Spleen (tissue), 13 donors: ENCODE measurements at places on chromosomes 5 and 9.

- no peak overlapping the region for H3K27ac ChIP-seq
- H3K36me3 ChIP-seq, result no peaks in the 10 kb centered on the region
- H3K4me3 ChIP-seq, result no peak overlapping the region
- H3K27me3 ChIP-seq, result no peaks in the 10 kb centered on the region
- peaks cover 5% of the 10 kb centered on the region for H3K4me1 ChIP-seq
Observed at GRCh38 chr9:108836319-108836718, 19.5 kb downstream of the ACTL7B start.

DNA sequence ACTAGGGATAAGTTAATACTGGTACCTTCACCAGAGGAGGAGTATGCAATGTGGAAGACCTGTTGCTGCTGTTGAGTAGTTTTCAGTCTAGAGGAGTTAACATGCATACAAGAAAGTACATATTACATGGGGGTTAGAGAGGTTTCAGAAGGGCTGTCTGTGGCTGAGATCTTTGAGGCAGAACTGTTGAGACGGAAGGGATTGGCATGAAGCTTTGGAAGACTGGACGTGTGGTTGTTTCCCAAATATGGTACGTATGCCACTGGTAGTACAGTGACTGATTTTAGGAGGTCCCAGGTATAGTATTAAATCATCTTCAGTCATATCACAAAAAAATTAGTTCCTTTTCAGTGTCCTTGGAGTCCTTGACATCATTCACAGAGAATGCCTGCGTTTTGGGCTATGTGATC, 17.6 kb downstream of the TNFAIP8 start:
- H3K27ac ChIP-seq, result no peak overlapping the region
- H3K27me3 ChIP-seq, result no peaks in the 10 kb centered on the region
- H3K36me3 ChIP-seq, result peaks cover 26% of the 10 kb centered on the region
- H3K4me3 ChIP-seq, result no peak overlapping the region
- no peak for DNase-seq

DNA sequence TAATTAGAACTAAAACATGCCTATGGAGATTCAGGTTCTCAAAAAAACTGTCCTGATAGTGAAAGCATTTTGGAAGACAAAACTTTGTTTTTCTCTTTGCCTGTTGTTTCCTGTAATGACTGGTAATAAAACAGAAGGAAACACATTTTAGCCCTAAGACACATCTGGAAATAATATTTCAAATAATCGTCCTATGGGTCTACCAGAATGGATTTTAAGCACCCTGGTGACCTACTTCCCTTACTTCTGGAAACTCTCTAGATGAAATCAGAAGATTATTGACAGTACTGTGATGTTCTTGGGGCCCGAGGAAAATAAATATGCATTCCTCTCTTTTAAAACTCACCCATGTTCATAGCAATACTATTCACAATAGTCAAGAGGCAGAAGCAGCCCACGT, 110.1 kb upstream of the TLE4 start:
- H3K4me3 ChIP-seq, result no peak overlapping the region
- H3K36me3 ChIP-seq, result no peaks in the 10 kb centered on the region
- H3K27me3 ChIP-seq, result no peaks in the 10 kb centered on the region

- H3K27me3 ChIP-seq, result no peaks in the 10 kb centered on the region
- no peaks in the 10 kb centered on the region for H3K36me3 ChIP-seq
- DNase-seq, result no peak
- H3K4me1 ChIP-seq, result no peaks in the 10 kb centered on the region
Observed at GRCh38 chr9:34540827-34541226, 18.0 kb upstream of the ENHO start.

DNA sequence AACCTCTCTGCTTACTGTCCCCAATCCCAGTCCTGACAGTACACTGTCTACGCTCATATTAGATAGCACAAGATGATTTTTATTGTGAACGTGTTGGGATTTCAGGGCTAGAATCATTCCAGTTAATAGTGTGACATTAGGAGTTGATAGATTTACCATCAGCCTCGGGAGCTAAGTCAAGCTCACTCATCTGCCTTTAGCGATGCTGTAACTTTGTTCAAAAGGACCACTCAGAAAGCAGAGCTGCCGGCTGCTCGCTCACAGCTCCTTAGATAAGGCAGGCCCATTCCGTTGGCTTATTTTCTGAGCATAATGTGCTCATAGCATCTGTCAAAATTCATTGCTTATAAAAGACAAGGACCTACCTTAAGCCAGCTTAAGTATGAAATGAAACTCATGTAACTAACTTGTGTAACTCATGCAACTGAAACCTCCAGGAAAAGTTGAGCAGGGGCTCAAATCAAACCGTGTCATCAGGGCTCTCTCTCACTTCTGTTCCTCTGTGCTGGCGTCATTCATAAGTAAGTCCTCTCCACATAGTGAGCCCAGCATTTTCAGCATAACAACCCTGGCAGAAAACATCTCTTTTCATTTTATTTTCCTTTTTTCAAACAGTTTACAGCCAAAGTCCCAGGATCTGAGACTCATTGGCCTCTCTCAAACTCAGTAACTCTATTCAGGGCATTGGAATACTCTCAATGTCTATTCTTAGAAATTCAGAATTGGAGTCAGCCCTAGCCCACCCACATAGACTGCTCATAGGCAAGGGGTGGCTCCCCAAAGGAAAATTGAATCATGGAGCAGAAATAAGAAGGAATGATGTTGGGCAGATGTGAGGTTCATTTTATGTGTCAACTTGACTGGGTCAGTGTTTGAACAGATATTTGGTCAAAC, 208.8 kb downstream of the MAN2A1 start:
- no peaks in the 10 kb centered on the region for H3K27me3 ChIP-seq
- no peak overlapping the region for H3K4me3 ChIP-seq
- H3K4me1 ChIP-seq, result no peaks in the 10 kb centered on the region
- H3K36me3 ChIP-seq, result no peaks in the 10 kb centered on the region
- H3K27ac ChIP-seq, result no peak overlapping the region

GRCh38 chr9:93587651-93588347, 11.4 kb downstream of the PHF2 start:
- H3K27ac ChIP-seq, result no peak overlapping the region
- H3K4me3 ChIP-seq, result no peak overlapping the region
- peaks cover 69% of the 10 kb centered on the region for H3K4me1 ChIP-seq
- no peaks in the 10 kb centered on the region for H3K27me3 ChIP-seq
- DNase-seq, result peak; percentile 64
- H3K36me3 ChIP-seq, result no peaks in the 10 kb centered on the region

DNA sequence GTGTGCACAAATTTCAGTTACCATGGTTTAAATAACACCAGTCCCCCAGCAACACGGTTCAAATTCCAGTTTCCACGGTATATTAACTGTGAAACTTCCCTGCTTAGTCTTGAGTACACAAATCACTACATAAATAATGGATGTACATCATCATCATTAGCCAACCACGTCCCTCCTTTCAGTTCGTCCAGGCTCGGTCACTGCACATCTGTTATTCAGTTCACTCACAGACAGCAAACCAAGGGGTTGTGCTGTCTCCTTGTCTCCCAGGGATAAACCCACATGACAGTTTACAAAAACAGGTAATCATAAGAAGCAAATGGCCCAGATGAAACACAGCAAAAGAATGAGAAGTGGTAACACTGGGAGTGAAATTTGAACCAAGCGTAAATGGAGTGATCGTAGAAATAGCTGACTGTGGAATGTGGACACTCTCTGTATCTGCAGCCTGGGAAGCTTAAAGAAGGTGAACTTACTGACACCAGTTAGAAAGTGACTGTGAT, 61.0 kb upstream of the RAD23B start:
- DNase-seq, result no peak
- H3K27ac ChIP-seq, result no peak overlapping the region
- no peaks in the 10 kb centered on the region for H3K36me3 ChIP-seq
- H3K4me1 ChIP-seq, result no peaks in the 10 kb centered on the region

GRCh38 chr5:177096162-177097015, 9.7 kb downstream of the FGFR4 start:
- H3K4me1 ChIP-seq, result no peaks in the 10 kb centered on the region
- no peaks in the 10 kb centered on the region for H3K27me3 ChIP-seq
- peak overlapping the region; percentile 36 for H3K27ac ChIP-seq
- no peak for DNase-seq
- H3K4me3 ChIP-seq, result no peak overlapping the region

- H3K27ac ChIP-seq, result no peak overlapping the region
- no peaks in the 10 kb centered on the region for H3K36me3 ChIP-seq
- DNase-seq, result no peak
Observed at GRCh38 chr5:92594031-92594430, 987.0 kb downstream of the NR2F1-AS1 start.

- no peaks in the 10 kb centered on the region for H3K27me3 ChIP-seq
- peak overlapping the region; percentile 84 for H3K27ac ChIP-seq
- peak; percentile 90 for DNase-seq
- H3K4me3 ChIP-seq, result no peak overlapping the region
- peaks cover 35% of the 10 kb centered on the region for H3K36me3 ChIP-seq
- peaks cover 95% of the 10 kb centered on the region for H3K4me1 ChIP-seq
Observed at GRCh38 chr5:177494346-177495195, 2.8 kb downstream of the PDLIM7 start.

DNA sequence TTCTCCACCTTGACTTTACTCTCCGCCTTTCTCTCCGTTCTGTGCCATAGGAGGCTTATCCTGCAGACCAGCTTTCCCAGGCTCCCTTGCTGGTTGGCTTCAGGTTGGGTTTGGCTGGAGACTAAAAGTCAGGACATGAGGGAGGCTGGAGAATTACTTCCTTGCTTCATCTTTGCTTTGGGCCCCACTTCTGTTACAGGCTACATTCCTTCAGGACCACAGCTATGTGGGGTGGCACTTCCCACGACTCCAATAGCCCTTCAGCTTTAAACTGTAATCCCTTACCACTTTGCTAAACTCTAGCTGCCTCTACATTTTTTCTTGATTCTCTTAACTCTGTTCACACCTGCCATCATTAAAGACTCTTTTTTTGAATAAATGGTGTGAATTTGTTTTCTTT, 186.7 kb upstream of the NR4A3 start:
- H3K4me1 ChIP-seq, result no peaks in the 10 kb centered on the region
- no peak for DNase-seq
- no peaks in the 10 kb centered on the region for H3K36me3 ChIP-seq
- no peaks in the 10 kb centered on the region for H3K27me3 ChIP-seq
- H3K4me3 ChIP-seq, result no peak overlapping the region

- peaks cover 64% of the 10 kb centered on the region for H3K4me1 ChIP-seq
- peaks cover 9% of the 10 kb centered on the region for H3K27me3 ChIP-seq
Observed at GRCh38 chr9:136104916-136105315, 9.8 kb upstream of the NACC2 start.

DNA sequence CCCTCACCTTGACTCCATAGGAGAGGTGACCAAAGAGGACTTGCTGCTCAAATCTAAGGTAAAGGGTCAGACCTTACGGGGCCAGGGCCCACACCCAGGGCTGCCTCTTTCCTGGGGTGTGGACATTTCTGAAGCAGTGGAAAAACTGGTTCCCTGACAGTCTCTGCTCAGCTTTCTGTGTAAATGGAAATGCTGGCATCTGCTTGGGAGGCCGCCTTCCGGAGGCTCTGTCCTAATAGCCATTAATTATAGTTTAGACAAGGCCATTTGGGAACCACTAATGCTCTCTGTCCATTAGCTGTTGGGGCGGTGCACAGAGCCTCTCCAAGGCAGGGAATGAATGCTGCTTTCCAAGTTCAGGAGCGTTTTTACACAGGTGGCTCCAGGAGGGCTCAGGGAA, 17.3 kb downstream of the USP20 start:
- H3K4me1 ChIP-seq, result peaks cover 3% of the 10 kb centered on the region
- no peaks in the 10 kb centered on the region for H3K27me3 ChIP-seq
- H3K27ac ChIP-seq, result no peak overlapping the region
- H3K36me3 ChIP-seq, result peaks cover 90% of the 10 kb centered on the region
- no peak overlapping the region for H3K4me3 ChIP-seq
- no peak for DNase-seq

- no peak overlapping the region for H3K4me3 ChIP-seq
- no peaks in the 10 kb centered on the region for H3K27me3 ChIP-seq
- DNase-seq, result no peak
- H3K27ac ChIP-seq, result peak overlapping the region; percentile 38
- H3K36me3 ChIP-seq, result peaks cover 69% of the 10 kb centered on the region
- peaks cover 87% of the 10 kb centered on the region for H3K4me1 ChIP-seq
Observed at GRCh38 chr9:89442981-89443814, 54.7 kb downstream of the SEMA4D start.

- no peaks in the 10 kb centered on the region for H3K36me3 ChIP-seq
- no peaks in the 10 kb centered on the region for H3K27me3 ChIP-seq
- no peak for DNase-seq
- no peak overlapping the region for H3K4me3 ChIP-seq
- H3K4me1 ChIP-seq, result no peaks in the 10 kb centered on the region
Observed at GRCh38 chr9:130212543-130213297, 40.5 kb downstream of the NCS1 start.

DNA sequence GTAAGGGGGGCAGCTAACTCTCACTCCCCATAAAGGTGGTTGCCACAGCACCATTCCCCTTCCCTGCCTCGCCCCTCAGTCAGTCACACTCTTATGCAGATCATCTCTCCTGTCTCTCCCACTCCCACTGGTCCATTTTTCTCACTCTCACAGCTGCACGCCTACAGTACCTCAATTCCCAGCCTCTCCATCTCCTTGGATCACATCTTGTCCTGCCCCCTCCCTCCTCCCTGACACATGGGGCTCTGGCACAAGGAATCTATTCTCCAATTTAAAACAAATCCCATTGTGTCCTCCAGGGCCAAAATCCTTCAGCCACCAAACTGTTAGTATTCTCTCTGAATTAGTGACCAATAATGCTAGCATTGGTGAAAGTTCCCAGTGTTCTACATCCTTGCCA, 114.4 kb downstream of the AUH start:
- H3K4me3 ChIP-seq, result no peak overlapping the region
- DNase-seq, result no peak
- H3K27me3 ChIP-seq, result no peaks in the 10 kb centered on the region
- peaks cover 12% of the 10 kb centered on the region for H3K4me1 ChIP-seq
- no peak overlapping the region for H3K27ac ChIP-seq
- no peaks in the 10 kb centered on the region for H3K36me3 ChIP-seq

- no peaks in the 10 kb centered on the region for H3K36me3 ChIP-seq
- no peak within 1 kb of the TSS for H3K27ac ChIP-seq
- DNase-seq, result no peak
- peak within 1 kb of the TSS; percentile 28 for H3K4me3 ChIP-seq
Observed at GRCh38 chr9:119368681-119369581, at the start of gene BRINP1. Gene BRINP1 (minus strand): TSS chr9:119369435. CDS start chr9:119313355, 56,080 bp downstream.

- H3K27ac ChIP-seq, result no peak overlapping the region
- H3K27me3 ChIP-seq, result no peaks in the 10 kb centered on the region
- H3K4me3 ChIP-seq, result no peak overlapping the region
- no peak for DNase-seq
- peaks cover 33% of the 10 kb centered on the region for H3K36me3 ChIP-seq
Observed at GRCh38 chr9:129109537-129109903, 1.1 kb downstream of the CRAT start.

GRCh38 chr9:78115073-78115472, 83.5 kb upstream of the GNAQ start:
- peaks cover 13% of the 10 kb centered on the region for H3K4me1 ChIP-seq
- no peak for DNase-seq
- no peaks in the 10 kb centered on the region for H3K36me3 ChIP-seq
- H3K27ac ChIP-seq, result no peak overlapping the region
- no peaks in the 10 kb centered on the region for H3K27me3 ChIP-seq
